ENCODE measurements at places on chromosomes 2 and 18.

- H3K36me3 ChIP-seq: no peaks in the 10 kb centered on the region
- H3K4me1 ChIP-seq: peaks cover 27% of the 10 kb centered on the region
- no peaks in the 10 kb centered on the region for H3K27me3 ChIP-seq
- no peak overlapping the region for H3K4me3 ChIP-seq
- no peak for DNase-seq
These were observed 169.5 kb downstream of the CAMKMT start for GRCh38 chr2:44531289-44531688.

- no peak overlapping the region for H3K4me3 ChIP-seq
- H3K4me1 ChIP-seq: no peaks in the 10 kb centered on the region
- no peak for DNase-seq
These were observed 10.1 kb upstream of the SANBR start for GRCh38 chr2:61055557-61055956.

- no peaks in the 10 kb centered on the region for H3K36me3 ChIP-seq
- H3K27ac ChIP-seq: no peak overlapping the region
- H3K4me3 ChIP-seq: no peak overlapping the region
- DNase-seq: no peak
These were observed 225.1 kb downstream of the ZNF385B start for GRCh38 chr2:179636100-179636980.

GRCh38 chr2:15668611-15669305, 77.1 kb downstream of the DDX1 start:
- H3K4me3 ChIP-seq: no peak overlapping the region
- no peaks in the 10 kb centered on the region for H3K27me3 ChIP-seq
- DNase-seq: no peak
- H3K27ac ChIP-seq: no peak overlapping the region

- H3K27me3 ChIP-seq: no peaks in the 10 kb centered on the region
- peaks cover 3% of the 10 kb centered on the region for H3K36me3 ChIP-seq
- DNase-seq: peak; percentile 67
- H3K4me3 ChIP-seq: peak overlapping the region; percentile 14
- peak overlapping the region; percentile 52 for H3K27ac ChIP-seq
These were observed 25.3 kb downstream of the MMADHC start for GRCh38 chr2:149562324-149562723.

- H3K4me3 ChIP-seq: no peak overlapping the region
- no peaks in the 10 kb centered on the region for H3K27me3 ChIP-seq
- no peak overlapping the region for H3K27ac ChIP-seq
These were observed 671.9 kb upstream of the SOX11 start for GRCh38 chr2:5020116-5020875.

GRCh38 chr2:24307961-24308360, 52.4 kb downstream of the ITSN2 start:
- H3K27ac ChIP-seq: no peak overlapping the region
- no peak overlapping the region for H3K4me3 ChIP-seq
- H3K4me1 ChIP-seq: peaks cover 6% of the 10 kb centered on the region
- no peaks in the 10 kb centered on the region for H3K27me3 ChIP-seq
- peaks cover 11% of the 10 kb centered on the region for H3K36me3 ChIP-seq
- peak; percentile 15 for DNase-seq

DNA sequence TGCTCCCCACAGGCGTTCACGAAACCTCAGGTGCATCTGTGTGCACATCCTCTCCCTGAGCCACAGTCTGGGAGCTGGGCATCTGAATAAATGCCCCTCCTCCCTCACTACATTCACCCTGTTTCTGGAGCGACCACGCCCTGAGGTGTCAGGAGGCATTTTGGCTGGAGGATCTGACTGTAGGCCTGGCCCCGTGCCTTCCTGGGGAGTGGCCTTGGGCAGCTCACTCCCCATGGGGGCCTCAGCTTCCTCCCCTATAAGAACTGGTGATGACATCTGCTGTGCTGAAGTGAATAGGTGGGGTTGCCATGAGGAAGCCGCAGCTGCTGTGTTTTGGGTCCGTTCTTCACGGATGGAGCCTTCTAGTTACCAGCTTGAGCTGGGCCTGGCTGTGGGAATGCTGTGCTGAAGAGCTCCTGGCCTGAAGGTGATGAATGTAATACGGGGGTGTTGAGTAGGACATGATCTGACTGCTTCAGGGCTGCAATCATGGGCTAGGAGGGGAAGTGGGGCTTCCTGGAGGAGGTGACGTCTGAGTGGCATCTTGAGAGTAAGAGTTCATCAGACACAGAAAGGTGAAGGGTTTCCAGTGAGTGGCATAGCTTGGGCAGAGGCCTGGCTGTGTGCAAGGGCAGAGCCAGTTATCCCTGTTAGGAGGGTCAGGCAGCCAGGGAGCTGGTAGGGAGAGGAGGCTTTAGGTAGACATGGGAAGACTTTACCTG, 58.2 kb downstream of the GLI2 start:
- H3K36me3 ChIP-seq: no peaks in the 10 kb centered on the region
- no peaks in the 10 kb centered on the region for H3K27me3 ChIP-seq
- no peak overlapping the region for H3K27ac ChIP-seq

DNA sequence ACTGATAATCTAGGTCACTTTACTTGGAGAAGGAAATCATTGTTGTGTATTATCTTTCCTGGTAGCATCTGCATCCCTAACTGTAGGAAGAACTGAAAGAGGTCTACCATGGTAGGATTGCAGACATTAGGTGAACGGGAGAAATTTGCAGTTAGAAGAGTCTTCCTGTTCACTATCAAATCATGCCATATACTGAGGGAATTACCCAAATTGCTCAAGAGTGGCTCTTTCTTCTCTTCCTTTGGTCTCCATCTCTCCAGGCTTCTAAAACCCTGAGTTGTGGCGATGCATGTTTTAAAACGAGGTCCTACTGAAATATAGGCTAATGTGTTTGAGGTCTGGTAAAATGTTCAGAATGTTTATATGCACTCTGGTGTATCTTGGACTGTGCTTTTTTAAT, 85.3 kb upstream of the HK2 start:
- no peaks in the 10 kb centered on the region for H3K27me3 ChIP-seq
- H3K36me3 ChIP-seq: no peaks in the 10 kb centered on the region
- H3K4me3 ChIP-seq: no peak overlapping the region
- H3K4me1 ChIP-seq: peaks cover 10% of the 10 kb centered on the region

DNA sequence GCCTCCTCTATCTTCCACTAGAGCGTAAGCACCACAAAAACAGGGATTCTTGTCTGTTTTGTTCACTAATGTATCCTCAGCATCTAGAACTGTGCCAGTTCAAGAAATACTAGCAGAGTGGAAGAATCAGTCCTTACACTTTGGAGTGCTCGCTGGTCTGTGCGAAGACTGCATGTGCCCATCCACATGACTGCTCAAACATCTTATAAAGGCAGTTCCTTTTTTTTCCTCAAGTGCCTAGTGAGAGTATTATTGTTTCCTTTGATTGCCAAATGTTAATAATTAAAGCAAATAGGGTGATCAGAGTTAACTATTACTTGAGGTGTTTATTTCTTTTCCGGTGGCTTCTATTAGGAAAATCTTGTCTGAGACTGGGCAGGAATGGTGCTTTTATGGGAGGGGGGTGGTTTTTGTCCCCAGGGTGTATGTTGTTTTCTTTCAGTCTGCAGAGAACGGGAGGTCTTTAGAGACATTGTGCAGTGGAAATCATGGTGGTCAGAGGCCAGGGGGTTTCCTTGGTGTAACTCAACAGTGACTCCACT, 45.6 kb upstream of the ITGB6 start:
- DNase-seq: no peak
- no peaks in the 10 kb centered on the region for H3K27me3 ChIP-seq
- no peaks in the 10 kb centered on the region for H3K36me3 ChIP-seq
- H3K27ac ChIP-seq: no peak overlapping the region

GRCh38 chr2:5230855-5231254, 461.3 kb upstream of the SOX11 start:
- no peaks in the 10 kb centered on the region for H3K27me3 ChIP-seq
- no peak overlapping the region for H3K27ac ChIP-seq
- no peak for DNase-seq
- H3K4me1 ChIP-seq: no peaks in the 10 kb centered on the region

GRCh38 chr2:136214307-136215200, 96.6 kb upstream of the CXCR4 start:
- no peaks in the 10 kb centered on the region for H3K27me3 ChIP-seq
- no peak for DNase-seq
- H3K27ac ChIP-seq: no peak overlapping the region

GRCh38 chr2:85137156-85137555, 4.0 kb downstream of the TCF7L1 start:
- H3K27me3 ChIP-seq: no peaks in the 10 kb centered on the region
- H3K4me1 ChIP-seq: no peaks in the 10 kb centered on the region
- no peak overlapping the region for H3K27ac ChIP-seq
- H3K36me3 ChIP-seq: no peaks in the 10 kb centered on the region
- no peak for DNase-seq

GRCh38 chr2:47429795-47430194, 26.8 kb downstream of the MSH2 start:
- DNase-seq: peak; percentile 86
- no peak overlapping the region for H3K27ac ChIP-seq
- 0 out of 2 replicates have a peak, but pooled peaks cover 7% of the 10 kb centered on the region for H3K36me3 ChIP-seq

GRCh38 chr2:142796161-142796560, 81.3 kb upstream of the KYNU start:
- H3K27me3 ChIP-seq: no peaks in the 10 kb centered on the region
- no peak for DNase-seq
- no peak overlapping the region for H3K27ac ChIP-seq
- H3K36me3 ChIP-seq: no peaks in the 10 kb centered on the region
- no peaks in the 10 kb centered on the region for H3K4me1 ChIP-seq
- H3K4me3 ChIP-seq: no peak overlapping the region

DNA sequence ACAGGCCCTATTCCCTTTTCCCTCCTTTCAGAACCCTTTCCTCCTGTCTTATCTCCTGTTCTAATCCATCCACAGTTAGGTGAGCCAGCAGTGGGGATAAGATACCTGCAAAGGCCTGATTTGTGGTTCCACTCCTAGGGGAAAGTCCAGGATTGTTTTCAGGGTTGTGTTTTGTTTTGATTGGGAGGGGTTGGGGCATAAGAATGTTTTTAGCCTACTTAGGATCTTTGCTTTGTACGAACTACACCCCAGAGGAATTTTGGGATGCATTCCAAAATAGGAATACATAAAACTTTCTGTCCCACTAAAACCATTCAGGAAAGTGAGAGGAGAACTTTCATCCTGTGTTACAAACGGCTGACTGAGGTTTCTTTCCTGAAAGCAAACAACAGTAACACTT, 150.8 kb upstream of the PGAP1 start:
- no peaks in the 10 kb centered on the region for H3K36me3 ChIP-seq
- H3K27ac ChIP-seq: no peak overlapping the region
- H3K4me3 ChIP-seq: no peak overlapping the region
- H3K4me1 ChIP-seq: peaks cover 19% of the 10 kb centered on the region
- H3K27me3 ChIP-seq: no peaks in the 10 kb centered on the region

DNA sequence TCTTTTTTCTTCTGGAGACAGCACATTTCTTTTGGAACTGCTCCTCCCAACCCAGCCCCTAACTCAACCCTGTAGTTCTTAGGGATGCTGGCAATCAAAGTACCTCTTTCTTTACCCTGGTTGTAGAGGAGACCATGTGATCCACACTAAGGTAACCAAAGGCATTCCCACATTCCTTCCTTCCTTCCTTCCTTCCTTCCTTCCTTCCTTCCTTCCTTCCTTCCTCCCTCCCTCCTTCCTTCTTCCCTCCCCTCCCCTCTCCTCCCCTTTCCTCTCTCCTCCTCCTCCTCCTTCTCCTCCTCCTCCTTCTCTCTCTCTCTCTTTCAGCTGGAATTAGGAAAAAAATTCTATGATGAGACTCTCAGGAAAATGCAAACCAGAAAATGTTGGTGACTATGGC, 13.8 kb upstream of the RAPH1 start:
- H3K27ac ChIP-seq: no peak overlapping the region
- H3K36me3 ChIP-seq: no peaks in the 10 kb centered on the region
- H3K4me3 ChIP-seq: no peak overlapping the region
- no peak for DNase-seq

GRCh38 chr2:184037273-184037672, 561.1 kb upstream of the ZNF804A start:
- H3K27me3 ChIP-seq: no peaks in the 10 kb centered on the region
- H3K27ac ChIP-seq: no peak overlapping the region
- no peaks in the 10 kb centered on the region for H3K36me3 ChIP-seq
- no peak for DNase-seq

DNA sequence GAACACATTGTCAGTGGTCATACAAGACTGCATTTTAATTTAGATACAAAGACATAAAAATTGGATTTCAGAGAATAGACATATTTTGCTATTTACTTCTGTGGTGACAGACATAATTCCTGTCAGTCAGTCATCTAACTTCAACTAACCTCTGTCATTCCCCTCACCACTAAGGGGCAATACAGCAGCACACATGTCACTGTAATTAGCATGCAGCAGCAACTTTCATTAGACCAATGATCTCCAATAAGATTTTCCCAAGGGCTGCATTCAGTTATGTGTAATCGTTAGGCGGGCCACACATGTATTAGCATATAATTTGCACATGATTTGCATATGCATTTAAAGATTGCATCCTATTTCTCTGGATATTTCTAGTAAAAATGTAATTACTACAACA, 624.5 kb downstream of the NR4A2 start:
- no peak overlapping the region for H3K27ac ChIP-seq
- no peaks in the 10 kb centered on the region for H3K36me3 ChIP-seq
- H3K4me3 ChIP-seq: no peak overlapping the region
- no peaks in the 10 kb centered on the region for H3K27me3 ChIP-seq
- no peak for DNase-seq

- peaks cover 8% of the 10 kb centered on the region for H3K4me1 ChIP-seq
- H3K27me3 ChIP-seq: no peaks in the 10 kb centered on the region
- no peak overlapping the region for H3K4me3 ChIP-seq
- DNase-seq: no peak
- no peaks in the 10 kb centered on the region for H3K36me3 ChIP-seq
- H3K27ac ChIP-seq: no peak overlapping the region
These were observed 18.7 kb downstream of the ARHGAP25 start for GRCh38 chr2:68753318-68753717.

- H3K27me3 ChIP-seq: peaks cover 29% of the 10 kb centered on the region
- H3K27ac ChIP-seq: no peak overlapping the region
- DNase-seq: no peak
- H3K36me3 ChIP-seq: no peaks in the 10 kb centered on the region
- H3K4me3 ChIP-seq: no peak overlapping the region
These were observed 6.4 kb upstream of the TMEFF2 start for GRCh38 chr2:192201116-192201515.

DNA sequence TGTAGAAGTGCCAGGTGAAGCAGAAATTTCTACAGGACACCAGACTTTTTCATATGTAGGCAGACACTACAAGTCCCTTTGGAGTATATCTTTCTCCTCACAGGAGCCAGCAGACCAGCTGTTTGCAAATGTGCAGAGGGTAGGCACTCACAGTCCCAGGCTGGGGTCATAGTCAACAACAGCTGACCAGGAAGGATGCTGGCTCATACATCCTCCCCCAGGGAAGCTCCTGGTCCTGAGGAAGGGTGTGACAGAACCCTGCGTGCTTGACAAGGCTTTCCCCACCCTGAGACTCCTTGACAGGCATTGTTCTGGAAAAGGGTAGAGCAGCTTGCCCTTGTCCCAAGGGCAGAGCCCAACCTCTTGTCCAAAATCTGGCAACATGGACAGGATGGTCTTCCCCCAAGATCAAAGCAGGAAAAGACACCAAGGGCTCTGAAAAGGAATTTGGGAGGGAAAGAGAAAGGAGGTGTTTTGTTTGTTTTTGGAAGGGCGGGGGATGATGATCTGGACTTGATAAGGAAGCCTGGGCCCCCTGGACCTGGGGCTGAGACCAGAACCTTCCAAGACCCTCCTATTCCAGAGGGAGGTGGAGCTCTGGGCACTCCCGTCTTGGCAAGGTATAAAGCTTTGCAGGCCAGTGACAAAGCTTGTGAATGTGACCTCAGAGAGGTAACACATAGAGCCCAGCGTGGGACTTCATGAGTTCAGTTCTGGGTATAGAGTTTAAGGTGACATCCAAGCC, 87.1 kb downstream of the GFPT1 start:
- no peak for DNase-seq
- H3K4me3 ChIP-seq: no peak overlapping the region
- H3K36me3 ChIP-seq: no peaks in the 10 kb centered on the region
- H3K4me1 ChIP-seq: peaks cover 26% of the 10 kb centered on the region

Measured in GM23248 (cell line).